GF-D8 (cell line): ENCODE measurements at places on chromosomes 12 and 14.

- DNase-seq, result peak; percentile 37
Observed at GRCh38 chr14:100278702-100279101, 27.5 kb downstream of the SLC25A29 start.

DNA sequence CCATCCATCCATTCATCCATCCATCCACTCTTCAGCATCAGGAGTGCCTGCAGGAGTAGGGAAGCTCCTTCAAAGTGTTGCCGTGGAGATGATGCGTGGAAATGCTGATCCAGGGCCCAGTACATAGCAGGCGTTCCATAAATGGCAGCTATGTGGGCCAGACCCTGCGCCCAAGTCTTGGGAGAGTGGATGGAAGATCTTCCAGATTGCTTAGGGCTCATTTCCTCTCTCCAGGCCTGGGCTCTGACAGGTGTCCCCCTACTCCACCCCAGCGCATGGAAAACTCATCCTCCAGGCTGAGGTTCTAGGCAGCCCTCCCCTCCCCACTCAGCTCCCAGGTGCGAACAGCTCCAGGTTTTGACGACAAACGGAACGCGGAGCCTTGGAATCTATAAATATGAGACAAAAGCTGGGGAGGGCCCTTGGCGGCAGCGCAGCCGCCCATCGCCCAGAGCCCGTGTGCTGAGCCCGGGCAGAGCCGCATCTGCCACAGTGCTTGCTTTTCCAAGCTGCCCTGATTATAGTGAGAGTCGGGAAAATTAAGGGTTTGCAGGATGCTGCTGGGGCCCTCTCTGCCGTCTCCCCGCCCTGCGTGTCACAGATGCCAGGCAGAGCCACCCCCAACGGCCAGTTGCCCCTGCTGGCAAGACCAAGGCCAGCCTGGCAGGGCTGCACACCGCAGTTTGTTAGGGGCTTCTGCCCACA lies 1.6 kb downstream of the BEGAIN start:
- no peak for DNase-seq

- DNase-seq, result no peak
Observed at GRCh38 chr12:100043631-100044030, 58.9 kb upstream of the ANKS1B start.

DNA sequence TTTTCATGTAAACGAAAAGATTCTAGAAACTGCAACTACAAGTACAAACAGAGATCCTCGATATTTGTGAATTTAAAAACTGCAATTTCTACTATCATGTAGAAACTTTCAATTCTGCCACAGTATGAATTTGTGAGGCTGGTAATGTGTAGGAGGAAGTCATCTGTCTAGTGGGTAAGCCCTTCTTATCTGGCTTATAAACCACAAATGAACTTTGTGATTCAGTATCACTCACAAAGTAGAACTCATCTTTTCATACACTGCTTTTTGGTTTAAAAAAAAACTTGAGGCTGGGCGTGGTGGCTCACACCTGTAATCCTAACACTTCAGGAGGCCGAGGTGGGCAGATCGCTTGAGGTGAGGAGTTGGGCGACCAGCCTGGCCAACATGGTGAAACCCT lies 20.7 kb downstream of the GTF2A1 start:
- DNase-seq, result no peak

GRCh38 chr12:131929581-131930456 lies 743 bp downstream of the PUS1 start:
- no peak for DNase-seq

GRCh38 chr12:64739778-64740177 lies 19.4 kb downstream of the GNS start:
- DNase-seq, result no peak

DNA sequence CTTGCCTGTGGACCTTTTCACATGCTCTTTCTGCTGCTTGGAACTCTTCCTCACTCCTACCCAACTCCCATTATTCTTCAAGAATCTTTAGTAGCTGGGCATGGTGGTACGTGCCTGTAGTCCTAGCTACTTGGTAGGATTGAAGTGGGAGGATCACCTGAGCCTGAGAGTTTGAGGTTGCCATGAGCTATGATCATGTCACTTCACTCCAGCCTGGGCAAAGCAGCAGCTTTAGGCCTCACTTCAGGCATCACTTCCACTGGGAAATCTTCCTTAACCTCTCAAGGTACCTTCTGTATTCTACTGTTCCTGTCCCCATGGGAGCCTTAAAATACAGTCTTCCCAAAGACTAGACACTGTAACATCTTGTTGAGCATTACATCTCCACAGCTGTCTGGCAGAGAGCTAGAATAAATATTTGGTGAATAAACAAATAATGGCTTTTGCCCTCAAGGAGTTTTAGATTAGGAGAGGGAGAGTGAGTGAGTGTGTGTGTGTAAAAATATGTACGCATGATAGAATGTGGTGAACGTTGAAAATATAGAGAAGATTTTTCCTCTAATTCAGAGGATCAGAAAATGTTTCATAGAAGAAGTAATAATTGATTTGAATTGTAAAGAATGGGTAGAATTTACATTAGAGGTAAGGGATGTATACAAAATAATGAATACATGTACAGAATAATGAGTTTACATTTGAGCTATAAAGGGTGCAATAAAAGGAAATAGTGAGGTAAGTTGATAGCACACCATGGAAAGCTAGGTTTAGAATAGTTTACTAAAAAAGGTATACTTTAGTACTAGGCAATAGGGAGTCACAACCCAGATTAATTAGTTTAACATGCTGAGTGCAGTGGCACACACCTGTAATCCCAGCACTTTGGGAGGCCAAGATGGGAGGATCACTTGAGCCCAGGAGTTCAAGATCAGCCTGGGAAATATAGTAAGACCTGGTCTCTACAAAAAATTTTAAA lies 29.2 kb upstream of the BMAL2 start:
- DNase-seq, result no peak

GRCh38 chr12:65938807-65939206 lies 114.5 kb downstream of the HMGA2 start:
- DNase-seq, result peak; percentile 15

- DNase-seq, result no peak
Observed at GRCh38 chr12:61853945-61854344, 406.3 kb upstream of the USP15 start.

DNA sequence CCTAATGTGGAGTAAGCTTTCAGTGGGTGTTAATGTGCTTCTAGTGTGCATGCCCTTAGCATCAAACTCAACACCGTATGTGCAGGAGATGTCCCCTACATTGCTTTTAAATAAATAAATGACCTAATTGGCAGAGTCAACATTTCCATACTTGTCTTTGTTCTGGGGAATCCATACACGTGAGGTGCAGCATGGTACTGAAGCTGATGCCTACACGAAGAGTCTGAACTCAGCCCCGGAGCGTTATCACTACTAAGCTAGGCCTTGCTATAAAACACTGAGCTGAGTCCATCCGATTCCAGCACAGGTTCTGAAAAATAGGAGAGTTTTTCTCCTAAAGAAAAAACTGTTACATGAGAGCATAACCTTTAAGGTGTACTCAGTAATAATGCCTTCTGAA lies 125.0 kb upstream of the DYRK2 start:
- DNase-seq, result no peak

GRCh38 chr14:54226558-54226957 lies 170.2 kb upstream of the CDKN3 start:
- no peak for DNase-seq

GRCh38 chr14:37150414-37150813 lies 22.0 kb downstream of the SLC25A21 start:
- no peak for DNase-seq

- no peak for DNase-seq
Observed at GRCh38 chr12:54383041-54383609, 1.4 kb downstream of the ZNF385A start.

- no peak for DNase-seq
Observed at GRCh38 chr14:79861111-79861510, 350.2 kb downstream of the DIO2 start.

GRCh38 chr14:61537563-61538463 lies 157.5 kb upstream of the HIF1A start:
- DNase-seq, result no peak

DNA sequence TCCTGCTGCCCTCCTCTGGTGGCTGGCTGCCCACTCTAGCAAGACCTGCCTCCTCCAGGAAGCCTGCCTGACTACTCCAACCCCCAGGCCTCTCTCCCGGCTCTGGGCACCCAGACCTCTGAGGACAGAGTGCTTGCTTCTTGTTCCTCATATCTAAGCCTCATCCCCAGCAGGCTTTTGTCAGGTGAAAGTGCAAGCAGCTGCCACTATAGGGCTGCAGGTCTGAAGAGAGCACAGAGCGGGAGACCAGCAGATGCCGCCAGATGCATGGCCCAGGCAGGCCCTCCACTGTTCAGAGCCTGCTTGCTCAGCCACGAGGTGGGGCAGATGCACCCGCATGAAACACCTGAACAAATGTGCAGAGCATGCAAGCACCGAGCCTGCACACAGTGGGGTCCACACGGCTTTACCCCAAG lies 73.0 kb downstream of the SERPINA3 start:
- DNase-seq, result no peak

DNA sequence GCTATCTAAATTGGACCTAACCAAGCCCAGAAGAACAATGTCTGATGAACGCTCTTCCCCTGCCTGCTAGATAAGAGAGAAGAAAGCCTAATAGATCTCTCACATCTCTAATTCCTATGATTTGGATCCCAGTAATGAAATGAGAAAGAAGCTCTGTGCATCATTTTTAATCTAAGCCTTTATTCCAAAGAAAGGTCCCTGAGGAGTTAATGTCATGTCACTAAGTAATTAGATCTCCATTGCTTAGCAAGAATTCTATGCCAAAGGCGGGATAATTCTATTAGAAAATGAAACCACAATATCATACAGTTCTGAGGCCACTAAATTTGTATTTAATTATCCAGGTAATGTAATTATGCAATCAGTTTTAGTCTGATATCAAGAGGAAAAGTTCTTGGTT lies 74.2 kb upstream of the TMEM260 start:
- DNase-seq, result no peak

DNA sequence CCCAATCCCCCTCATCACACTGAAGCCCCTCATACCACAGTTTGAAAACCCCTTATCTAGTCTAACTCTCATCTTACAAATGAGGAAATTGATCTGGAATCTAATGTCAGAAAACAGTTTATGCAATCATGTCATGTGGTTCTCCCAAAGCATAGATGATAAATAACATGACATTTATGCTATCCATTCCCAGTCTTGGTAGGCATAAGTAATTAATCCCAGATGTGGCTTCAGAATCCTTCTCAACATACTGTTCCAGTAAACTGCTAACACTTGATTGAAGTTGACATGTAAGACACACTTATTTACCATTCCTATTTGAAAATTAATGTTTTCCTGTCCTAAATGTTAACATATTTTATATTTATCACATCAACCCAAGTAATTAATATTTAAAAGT lies 168.7 kb downstream of the GALC start:
- no peak for DNase-seq
